Thymus (tissue), 14 donors: ENCODE measurements at places on chromosomes 7 and 10. TPM values are rescaled to one million over a fixed set of nuclear protein-coding genes. Genes with fewer than 3 reads are reported as not detected.

OR2A1 gene
- total RNA-seq: under 0.01 TPM

BMPR1A gene
- 10.4 TPM for total RNA-seq

SP4 gene
- total RNA-seq: 21.2 TPM

DNA sequence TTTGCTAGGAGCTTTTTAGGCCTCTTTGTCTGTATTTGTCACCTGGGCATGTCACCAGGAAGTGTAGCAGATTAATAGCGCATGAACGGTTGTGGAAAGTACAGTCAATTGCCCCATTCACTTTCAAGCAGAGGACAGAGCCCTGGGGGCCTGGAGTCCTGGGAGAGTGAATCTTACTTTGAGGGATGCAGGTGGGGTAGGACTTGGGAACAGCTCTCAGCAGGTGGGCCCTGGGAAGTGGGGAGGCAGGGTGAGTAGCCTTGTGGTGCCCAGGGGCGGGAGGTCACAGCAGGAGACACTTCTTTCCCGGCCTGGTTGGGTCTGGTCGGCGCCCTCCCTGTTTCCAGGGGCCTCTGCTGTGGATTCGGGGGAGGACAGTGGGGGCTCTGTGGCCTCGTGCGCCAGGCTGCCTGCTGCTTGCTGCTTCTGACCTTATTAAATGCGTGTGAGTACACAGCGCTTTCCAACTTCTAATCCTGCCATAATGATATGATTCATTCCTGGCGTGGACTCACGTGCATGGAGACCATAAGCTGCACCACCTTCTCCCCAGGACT lies 51.6 kb upstream of the AQP1 start:
- no peak for DNase-seq

- no peak for DNase-seq
Measured at GRCh38 chr10:76023007-76023406, 591.6 kb downstream of the LRMDA start.

GRCh38 chr7:8159595-8159994 lies 102.4 kb downstream of the ICA1 start:
- DNase-seq: no peak
